Activated naive CD8-positive, alpha-beta T cell treated with anti-CD3 and anti-CD28 coated beads for 36 hours (primary cell): ENCODE measurements at places on chromosomes 2 and 18. TPM values are rescaled to one million over a fixed set of nuclear protein-coding genes. Genes with fewer than 3 reads are reported as not detected.

The REG3A gene
- total RNA-seq, result not detected

The MAL gene
- total RNA-seq, result 52.9 TPM

The BCL11A gene
- total RNA-seq, result 1.6 TPM

The LCLAT1 gene
- 26.6 TPM for total RNA-seq

The VAPA gene
- 172 TPM for total RNA-seq

The MC4R gene
- not detected for total RNA-seq

The ID2 gene
- 62.5 TPM for total RNA-seq

The BBS5 gene
- total RNA-seq, result 3.5 TPM

The NFU1 gene
- 47.4 TPM for total RNA-seq

The LYG1 gene
- 0.30 TPM for total RNA-seq

The LRP2 gene
- 1.4 TPM for total RNA-seq

The FBLN7 gene
- total RNA-seq, result 8.8 TPM

The LAMA3 gene
- total RNA-seq, result 0.31 TPM

The TEX44 gene
- not detected for total RNA-seq

The RFX8 gene
- not detected for total RNA-seq

The ATG4B gene
- total RNA-seq, result 73.8 TPM
